ENCODE measurements at places on chromosomes 5 and 9. TPM values are rescaled to one million over a fixed set of nuclear protein-coding genes. Genes with fewer than 3 reads are reported as not detected.

DNA sequence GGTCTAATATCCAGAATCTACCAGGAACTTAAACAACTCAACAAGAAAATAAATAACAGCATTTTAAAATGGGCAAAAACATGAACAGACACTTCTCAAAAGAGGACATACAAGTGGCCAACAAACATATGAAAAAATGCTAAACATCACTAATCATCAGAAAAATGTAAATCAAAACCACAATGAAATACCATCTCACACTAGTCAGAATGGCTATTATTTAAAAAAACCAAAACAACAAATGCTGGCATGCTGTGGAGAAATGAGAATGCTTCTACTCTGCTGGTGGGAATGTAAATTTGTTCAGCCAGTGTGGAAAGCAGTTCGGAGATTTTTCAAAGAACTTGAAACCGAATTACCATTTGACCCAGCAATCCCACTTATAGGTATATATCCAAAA lies 63.1 kb downstream of the ADAMTS6 start:
- no peak for DNase-seq

GRCh38 chr5:133799571-133800237 lies 168.7 kb downstream of the C5orf15 start:
- DNase-seq = no peak

The EDIL3 gene
- 0.01 TPM for polyA plus RNA-seq

DNA sequence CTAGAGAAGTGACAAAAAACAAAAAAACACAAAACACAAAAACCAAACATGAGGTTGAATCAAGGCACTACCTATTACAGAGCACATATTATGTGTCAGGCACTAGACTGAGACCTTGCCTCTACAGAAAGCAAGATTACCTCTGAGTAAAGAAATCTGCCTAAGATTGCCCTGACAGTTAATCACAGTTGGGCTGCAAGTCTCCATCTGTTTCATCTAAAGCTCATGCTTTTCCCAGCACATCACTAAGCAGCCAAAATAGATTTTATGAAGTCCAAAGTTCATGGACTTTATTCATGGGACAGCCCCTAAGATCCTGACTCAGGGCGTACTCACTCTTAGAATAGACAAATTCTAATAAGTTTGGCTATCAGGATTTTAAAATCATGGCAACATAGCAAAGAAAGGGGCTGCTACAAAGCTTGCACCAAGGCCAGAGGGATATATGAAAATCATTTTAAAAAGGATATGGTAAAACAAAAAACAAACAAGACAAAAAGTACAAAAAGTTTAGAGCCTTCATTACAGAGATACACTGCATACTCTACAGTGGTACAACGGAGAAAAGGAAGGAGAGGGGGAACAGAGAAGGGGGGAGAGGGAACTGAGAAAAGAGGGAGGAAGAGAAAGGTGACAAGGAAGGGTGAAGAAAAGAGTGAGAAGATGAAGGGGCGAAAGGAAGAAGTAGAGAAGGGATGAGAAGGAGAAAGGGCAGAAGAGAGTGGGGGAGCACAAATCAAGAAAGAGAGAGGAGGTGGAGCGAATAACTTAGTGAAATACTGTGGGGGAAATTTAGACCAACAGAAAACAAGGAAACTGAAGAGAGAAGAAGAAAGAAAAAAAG lies 58.2 kb downstream of the RICTOR start:
- peak; percentile 14 for DNase-seq
